ENCODE measurements at places on chromosomes 5 and 9.

- peak; percentile 39 for DNase-seq
These were observed 136.3 kb downstream of the TENT4A start for GRCh38 chr5:6849316-6850105.

DNA sequence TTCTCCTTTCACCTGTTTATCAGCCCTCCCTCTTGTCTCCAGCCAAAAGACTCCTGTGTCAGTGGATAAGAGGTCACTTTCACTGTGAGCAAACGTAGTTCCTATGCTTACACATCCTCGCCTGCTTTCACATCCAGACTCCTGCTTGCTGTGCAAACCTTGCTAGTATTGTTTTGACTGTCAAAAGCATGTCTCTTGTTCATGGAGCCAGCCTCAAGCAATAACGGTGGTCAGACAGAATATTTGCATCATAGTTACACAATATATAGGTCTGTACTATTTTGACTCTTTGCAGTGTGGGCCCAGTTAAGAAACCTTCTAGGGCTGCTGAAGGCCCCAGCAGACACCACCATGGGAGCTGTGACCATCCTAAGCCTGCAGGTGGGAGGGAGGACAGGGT, 420.0 kb downstream of the SEMA5A start:
- no peak for DNase-seq

- no peak for DNase-seq
These were observed 41.5 kb upstream of the NOTCH1 start for GRCh38 chr9:136587145-136587943.

DNA sequence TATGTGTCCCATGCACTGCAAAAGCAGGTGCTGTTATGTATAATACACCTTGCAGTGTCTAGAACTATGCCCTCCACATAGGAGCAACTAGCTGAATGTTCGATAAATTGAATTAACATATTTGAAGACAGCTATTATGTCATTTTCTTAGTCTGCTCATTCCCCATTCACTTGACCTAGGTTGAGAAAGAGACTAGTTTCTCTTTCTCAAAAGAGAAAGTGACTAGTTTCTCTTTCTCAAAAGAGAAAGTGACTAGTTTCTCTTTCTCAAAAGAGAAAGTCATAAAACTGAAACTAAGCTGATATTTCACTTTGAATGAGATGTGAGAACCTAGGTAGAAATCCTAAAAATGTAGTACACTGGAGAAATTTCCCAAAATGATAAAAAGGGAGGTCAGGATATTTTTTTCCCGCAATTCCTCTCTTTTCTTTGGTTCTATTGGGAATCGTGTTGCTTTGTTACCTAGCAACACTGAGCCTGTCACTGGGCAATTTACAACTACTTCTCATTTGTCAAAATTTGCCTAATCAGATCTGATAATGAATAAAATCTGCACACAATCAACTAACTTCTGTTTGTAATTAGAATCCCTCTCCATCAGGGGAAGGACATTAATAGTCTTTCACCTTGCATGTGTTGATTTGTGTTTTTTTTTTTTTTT, 132.0 kb upstream of the GRIA1 start:
- DNase-seq: no peak

DNA sequence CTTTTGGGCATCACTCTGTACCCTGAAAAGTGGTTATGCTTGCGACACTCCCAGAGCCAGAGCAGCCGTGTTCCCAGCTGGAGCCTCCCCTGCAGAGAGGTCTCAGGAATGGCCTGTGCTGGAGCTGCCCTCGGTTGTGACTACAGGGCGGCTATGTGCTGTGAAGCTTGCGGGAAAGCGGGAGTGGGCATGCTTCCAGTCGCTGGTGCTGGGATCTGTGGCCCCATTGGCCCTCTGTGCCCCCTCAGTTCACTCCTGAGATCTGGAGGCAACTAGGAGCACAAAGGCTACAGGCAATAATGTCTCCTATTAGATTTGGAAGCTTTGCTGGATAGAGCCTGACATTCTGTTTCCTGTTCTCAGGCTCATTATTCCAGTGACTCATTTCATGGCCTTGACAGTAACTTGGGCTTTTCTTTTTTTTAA, 56.9 kb downstream of the GPR107 start:
- no peak for DNase-seq

- DNase-seq: no peak
These were observed 364 bp downstream of the RPS6 start for GRCh38 chr9:19379697-19380046.

DNA sequence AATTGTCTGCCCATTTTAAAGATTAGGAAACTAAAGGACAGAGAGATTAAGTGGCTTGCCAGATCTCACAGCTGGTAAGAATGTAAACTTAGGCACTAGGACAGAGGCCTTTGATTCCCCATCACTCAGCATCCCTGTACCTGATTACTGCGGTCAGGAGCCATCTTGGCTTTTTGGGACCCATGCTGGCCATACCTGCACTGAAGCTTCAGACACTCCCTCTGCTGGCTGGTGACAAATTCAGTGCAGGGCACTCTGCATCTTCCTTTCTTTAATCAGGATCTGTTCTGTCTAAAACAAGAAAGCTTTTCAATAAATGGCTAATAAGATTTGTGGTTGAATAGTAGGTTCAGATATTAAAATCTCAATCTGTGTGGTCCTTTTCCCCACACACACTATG, 215.5 kb upstream of the RORB start:
- no peak for DNase-seq

Measured in activated naive CD4-positive, alpha-beta T cell treated with anti-CD3 and anti-CD28 coated beads for 36 hours (primary cell).